ENCODE measurements at places on chromosomes 7 and 10.

- no peak for DNase-seq
Observed at GRCh38 chr10:11414314-11415038, 197.0 kb downstream of the USP6NL start.

DNA sequence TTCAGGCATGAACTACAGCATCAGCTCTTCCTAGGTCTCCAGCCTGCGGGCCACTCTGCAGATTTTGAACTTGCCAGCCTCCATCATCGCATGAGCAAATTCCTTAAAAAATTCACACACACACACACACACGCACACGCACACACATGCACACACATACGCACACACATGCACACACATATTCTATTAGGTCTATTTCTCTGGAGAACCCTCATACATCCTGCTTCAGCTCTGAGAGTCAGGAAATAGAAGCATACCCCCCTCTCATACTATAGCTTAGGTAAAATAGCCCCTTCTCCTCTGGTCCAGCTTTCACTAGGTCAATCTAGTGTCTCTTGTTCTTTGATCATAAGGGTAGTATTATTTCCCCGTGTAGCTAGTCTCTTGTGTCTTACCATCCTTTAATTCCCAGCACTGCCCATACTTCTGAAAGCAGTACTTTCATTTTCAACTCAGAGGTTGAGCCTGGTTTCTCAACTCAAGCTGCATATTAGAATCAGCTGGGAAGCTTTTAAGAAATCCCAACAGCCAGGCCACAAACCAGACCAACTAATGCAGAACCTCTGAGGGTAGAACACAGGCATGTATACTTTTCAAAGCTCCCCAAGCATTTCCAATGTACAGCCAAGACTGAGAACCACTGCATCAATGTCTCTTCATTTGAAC lies 30.9 kb upstream of the ITGB8 start:
- no peak for DNase-seq

DNA sequence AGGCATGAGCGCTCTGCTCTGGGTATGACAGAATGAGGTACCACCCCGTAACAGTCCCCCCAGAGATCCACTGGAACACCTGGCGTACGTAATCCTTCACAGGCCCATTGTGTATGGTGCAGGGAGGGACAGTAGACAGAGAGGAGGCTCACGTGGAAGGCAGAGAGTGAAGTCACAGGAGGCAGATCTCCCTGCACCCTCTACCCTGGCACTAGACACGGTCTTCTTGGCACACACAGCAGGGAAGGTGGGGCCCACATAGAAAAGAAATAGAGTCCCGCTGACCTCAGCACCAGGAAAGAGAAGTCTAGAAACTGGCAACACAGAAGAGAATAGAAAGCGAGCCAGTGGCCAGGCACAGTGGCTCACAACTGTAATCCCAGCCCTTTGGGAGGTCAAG lies 51.9 kb downstream of the SLC29A4 start:
- no peak for DNase-seq

DNA sequence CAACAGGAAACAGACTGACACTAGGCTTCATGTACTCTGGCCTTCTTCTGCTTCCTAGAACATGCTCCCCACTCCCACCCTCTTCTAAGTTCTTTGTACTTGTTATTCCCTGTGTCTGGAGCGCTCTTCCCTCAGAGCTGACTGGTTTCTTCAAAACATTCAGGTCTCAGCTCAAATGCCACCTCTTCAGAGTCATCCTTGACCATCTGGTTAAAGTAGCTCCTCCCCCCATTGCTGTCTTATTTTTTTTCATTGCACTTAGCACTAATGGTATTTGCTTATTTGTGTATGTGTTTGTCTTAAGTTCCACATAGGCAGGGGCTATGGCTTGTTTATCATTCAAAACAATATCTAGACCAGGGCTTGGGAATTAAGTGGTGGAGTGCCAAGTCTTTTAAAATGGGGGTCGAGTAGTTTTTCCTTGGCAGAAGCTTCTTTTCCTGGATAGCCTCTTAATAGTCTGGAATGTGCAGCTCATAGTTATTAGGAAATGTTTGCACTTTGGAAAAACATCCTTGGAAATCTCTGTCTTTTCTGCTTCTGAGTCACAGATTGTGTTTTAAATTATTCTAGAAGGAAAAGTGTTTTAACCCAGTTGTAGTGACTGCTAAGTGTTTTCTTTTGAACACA lies 60.0 kb downstream of the RALA start:
- DNase-seq = no peak

- no peak for DNase-seq
Observed at GRCh38 chr10:178208-178607, 43.0 kb downstream of the ZMYND11 start.

DNA sequence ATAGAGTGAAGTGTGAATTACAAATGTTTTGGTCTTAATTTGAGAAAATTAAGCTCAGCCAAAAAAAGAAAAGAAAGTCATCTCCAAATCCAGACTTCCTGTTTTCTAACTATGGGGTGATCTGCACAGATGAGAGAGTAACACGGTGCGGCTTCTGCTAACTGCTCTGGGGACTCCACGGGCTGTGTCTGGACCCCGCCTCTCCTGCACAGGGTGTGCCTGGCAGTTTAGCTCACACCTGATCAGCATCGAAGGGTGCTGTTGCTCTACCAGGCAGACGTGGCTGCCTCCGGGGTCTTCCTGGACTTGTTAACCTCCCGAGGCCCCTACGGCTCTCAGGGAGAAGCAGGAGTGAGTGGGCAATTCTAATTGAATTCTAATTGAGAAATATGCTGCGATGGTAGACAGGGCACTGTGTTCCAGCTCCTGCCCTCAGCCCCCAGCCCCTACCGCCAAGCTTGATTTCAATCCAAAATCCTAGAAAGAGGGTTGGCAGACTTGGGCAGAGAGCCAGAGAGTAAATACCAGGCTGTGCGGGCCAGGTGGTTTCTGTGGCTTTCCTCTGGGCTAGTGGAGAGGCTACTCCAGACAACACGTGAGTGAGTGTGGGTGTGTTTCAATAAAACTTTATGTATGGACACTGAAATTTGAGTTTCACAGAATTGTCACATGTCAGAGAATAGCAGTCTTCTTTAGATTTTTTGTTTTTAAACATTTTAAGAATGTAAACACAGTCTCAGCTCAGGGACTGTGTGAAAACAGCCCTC lies 13.4 kb downstream of the SHH start:
- DNase-seq = no peak

DNA sequence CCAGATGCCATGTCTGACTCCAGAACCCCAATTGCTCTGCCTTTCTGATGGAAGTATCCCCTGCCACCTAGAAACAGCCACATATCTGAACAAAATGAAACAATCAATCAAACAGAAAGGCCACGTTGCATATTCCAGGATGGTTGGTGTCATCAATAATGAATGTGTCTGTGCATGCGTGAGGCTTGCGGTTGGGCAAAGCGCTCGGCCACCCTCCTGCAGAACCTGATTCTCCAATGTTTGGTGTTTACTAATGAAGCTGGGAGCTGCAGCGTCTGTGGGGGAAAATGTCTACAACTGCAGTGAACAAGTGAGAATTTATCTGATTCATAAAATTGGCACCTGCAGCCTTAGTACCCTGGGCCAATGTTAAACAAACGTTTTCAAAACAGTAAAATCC lies 121.2 kb upstream of the ADARB2 start:
- DNase-seq = no peak

- no peak for DNase-seq
Observed at GRCh38 chr10:15122477-15123030, 25.4 kb downstream of the RPP38 start.

DNA sequence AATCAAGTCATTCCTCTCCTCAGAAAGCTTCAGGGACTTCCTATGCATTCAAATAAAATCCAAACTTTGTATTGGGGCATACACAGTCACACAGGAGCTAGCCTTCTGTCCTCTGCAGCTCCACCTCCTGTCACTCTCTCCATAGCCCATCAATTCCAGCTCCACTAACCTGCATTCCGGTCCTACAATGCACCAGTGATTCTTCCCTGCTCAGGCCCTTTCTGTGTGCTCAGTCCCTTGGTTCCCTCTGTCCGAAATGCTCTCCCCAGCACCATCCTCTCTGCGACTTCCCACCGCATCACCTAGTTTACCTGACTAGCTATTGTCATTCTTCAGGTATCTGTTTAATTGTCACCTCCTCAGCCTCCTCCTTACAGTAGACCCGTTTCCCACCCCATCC lies 26.4 kb upstream of the YAE1 start:
- no peak for DNase-seq

DNA sequence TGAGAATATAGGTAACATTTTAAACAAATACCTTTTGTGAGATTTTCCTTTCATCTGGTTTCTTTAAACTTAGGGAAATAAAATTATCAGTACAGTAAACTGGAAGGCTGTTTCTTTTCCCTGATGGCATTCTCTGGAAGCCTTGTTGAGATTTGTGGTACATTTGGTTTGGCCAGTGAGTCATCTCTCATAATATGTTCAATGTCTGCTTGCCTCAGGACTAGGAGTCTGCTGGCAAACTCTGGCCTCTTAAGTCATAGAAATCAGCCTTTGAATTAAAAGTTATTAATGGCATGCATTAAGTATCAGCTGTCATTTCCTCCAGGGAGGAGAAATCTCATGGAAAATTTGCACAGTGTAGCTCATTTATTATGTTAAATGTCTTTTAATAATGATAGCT lies 316.6 kb upstream of the KIAA1217 start:
- DNase-seq = no peak

DNA sequence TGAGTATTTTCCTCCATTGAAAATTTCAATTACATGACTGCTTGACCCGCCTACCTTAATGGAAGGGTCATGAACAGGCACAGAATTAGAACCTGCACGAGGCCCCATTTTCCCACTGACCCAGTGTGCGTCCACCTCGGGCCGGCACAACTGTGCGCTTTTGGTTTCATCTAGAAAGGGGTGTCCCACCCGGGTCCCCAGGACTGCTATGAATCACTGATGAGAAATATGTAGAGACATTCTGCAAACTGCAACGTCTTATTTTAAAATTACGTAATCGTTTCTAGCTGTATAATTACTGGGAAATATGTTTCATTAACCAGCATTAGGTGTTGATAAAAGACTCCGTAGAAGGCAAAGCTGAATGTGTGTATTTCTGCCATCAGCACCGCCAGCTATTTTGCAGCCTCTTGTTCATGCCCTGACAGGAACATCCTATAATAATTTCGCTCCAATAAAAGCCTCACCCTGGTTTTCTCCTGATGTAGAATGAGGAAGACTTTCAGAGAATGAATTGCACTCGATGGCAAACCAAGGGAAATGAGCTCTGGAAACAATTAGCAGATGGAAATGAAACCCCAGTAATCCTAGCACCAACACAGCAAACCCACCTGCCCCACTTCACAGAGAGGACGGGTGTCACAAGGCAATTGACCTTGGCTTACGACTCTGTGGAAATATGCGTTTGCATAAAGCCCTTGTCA lies 562.1 kb downstream of the DNAJB6 start:
- DNase-seq = no peak

DNA sequence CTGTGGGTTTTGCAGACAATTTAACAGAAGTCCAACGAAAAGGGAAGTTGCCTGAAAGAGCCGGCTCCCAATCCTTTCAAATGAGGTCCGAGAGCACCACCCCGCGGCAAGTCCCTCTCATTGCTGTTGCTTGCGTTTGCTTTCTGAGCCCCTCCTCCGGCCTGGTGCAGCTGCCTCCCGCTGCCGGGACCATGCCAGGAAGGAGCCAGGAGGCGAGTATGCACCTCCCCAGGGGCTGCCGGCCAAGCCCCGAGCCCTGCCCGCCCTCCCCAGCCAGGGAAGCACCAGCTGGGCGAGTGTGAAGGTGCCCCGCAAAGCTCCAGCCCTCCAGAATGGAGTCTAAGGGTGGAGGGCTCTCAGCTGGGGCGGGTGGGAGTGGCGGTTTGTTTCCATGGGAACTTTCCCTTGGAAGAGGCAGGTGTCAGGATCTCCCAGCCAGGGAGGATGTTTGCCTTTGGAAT lies 25.8 kb upstream of the PPP2R2D start:
- no peak for DNase-seq

DNA sequence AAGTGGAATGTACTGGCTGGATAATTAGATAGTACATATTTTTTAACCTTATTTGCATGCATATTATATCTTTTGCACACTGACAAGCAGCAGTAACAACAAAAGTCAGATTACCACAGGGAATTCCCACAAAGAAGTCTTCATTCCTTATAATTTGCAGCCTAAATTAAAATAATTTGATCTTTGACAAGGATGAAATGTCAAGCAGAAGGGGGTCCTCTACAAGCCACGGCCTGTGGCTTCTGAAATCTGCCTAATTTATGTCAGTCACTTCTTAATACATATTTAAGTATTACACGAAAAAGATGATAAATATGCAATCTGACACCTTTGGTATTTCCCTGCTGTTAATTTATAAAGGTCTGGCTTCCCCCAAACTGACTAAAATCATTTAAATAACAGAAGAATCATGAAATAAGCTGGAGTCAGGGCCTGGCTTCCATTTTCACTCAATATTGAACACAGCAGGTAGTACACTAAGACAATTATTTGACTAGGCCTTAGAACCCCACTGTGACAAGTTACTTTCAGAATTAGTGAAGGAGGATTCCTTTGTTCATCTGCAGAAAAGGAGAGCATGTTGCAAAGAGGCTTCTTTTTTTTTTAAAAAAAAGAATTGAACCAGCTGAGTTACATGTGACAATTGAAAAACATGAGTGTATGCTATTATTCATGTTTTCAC lies 351.1 kb upstream of the ETV1 start:
- DNase-seq = no peak

DNA sequence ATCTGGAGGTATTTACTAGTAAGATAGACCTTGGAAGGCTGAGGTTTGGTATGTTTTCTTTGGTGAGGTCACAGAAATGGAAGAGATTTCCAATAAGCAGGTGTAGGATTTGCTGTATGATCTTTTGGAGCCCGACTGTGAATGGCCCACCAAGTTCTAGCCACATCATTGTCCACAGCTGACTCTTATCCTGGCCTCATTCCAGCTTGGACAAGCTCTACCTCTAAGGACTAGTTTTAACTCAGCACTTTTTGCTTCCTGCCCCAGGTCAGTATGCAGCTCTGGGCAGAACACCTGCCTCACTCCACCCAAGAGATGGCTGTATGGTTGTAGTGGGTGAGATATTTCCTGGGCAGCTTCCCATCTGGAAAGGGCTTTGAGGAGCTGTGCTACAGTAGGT lies 6.1 kb upstream of the CPA4 start:
- DNase-seq = no peak

DNA sequence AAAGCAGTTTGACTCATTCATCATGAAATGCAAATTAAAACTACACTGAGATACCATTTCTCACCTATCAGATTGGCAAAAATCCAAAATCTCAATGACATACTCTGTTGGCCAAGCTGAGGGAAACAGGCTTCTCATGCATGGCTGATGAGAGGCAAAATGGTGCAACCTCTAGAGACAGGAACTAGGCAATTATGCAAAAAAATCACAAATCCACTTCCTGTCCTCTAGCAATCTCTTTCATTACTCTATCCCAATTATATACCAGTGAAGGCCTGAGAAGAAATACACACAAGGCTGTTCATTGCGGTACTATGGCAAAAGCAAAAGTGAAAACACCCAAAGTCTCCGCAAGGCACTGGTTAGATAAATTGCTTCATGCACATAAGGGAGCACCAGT lies 25.9 kb upstream of the PTPRN2 start:
- DNase-seq = no peak
